ENCODE measurements at places on chromosomes 3 and 15.

- DNase-seq = no peak
Measured at GRCh38 chr15:78140292-78140691, 8.9 kb upstream of the IDH3A start.

DNA sequence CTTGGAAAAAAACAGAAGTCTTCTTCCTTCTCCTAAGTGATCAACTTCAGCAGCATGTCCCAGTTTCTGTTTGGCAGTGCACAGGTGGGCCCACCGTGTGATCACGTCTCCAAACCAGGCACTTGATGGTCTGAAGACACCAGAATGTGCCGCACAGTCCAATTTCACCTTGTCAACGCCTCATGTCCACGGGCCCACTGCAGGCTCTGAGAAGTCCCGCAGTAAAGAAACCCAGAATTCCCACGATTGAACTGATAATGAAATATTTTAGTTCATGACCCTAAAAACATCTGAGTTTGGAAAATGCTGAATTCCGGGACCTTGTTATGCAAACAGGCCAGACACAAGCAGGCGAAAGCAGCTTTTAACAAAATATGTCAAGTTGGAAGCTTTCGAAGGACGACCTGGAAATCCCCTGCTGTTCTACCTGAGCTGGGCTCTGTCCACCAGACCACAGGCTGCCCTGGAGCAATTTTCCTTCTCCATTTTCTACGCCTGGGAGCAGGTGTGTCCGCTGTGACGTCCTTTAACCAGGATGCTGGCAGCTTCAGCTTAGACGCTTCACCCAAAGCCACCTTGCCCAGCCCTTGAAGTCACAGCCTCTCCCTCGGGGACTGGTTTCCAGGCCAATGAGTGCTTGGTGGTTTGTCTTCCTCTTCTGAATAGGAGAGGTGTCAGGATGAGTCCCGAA, 167.8 kb upstream of the IQSEC1 start:
- DNase-seq = no peak

DNA sequence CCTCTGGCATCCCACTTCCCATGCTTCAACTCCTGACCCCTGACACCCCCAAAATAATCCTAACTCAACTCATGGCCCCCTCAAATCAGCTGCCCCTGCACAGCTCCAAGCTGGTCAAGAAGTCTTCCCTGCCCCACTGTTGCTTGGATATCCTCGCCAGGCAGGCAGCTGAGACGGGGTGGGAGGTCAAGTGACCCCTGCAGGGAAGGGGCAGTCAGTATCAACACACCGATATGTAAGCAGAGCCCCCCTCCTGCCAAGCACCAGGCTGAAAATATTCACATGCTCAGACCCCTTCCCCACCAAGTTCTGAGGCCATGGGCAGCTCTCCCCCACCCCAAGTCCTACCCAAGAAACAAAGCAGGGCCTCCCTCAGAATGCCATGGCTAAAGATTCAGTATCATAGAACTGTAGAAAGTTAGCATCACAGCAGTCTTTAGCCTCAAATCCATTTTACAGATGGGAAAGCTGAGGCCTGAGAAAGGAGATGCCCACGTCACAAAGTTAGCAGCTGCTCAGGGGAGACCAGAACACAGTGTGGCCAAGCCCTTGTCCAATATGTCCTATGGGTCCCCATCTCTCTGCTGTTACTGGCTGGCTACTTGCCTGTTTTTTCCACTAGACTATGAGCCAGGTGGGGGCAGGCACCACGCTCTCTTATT, 67.8 kb downstream of the SLC12A8 start:
- DNase-seq = no peak

GRCh38 chr3:46087871-46088270, 60.6 kb upstream of the XCR1 start:
- DNase-seq = peak; percentile 14

- peak; percentile 99 for DNase-seq
Measured at GRCh38 chr3:111071257-111072030, at the start of gene NECTIN3. NECTIN3 (plus strand) TSS chr3:111071816; CDS start chr3:111072018, 202 bp downstream.

GRCh38 chr3:168881804-168882203, 781.7 kb downstream of the MECOM start:
- no peak for DNase-seq

DNA sequence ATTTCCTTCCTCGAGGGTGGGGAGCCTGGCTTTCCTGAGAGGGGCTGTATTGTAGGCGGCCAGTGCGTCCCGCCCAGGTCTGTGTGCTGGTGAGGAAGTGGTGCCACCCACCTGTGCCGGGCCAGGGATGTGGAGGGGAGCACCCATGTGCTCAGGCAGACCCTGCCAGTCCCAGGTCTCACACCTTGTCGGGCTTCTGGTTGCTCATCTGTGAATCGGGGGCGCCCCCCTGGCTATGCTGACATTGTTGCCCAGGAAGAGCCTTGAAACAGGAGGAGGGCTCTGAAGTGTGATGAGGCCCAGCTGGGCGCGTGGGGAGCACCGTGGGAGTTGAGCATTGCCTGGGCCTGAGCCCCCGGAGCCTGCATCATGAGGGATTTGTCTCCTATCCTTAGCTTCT, 4.8 kb downstream of the FBLN2 start:
- DNase-seq = no peak

DNA sequence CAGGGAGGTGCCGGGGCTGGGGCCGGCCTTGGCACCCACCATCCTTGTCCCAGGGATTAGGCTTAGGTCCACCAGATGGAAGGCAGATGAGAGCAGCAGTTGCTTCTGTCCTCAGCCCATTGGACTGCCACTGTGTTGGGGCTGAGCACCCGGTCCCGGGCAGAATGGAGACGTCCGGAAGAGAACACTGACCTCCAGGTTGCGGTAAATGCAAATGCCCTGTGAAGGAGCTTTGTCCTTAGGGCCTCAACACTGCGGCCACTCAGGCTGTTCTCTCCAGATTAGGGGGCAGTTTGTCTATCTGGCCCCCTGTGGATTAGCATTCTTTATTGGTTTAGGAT, at the start of gene SERINC4:
Gene SERINC4 (minus strand): TSS at position 276 of the 341 bp plus-strand sequence. CDS start 234 bp downstream, at position 42.
- no peak for DNase-seq

- no peak for DNase-seq
Measured at GRCh38 chr3:112348943-112349342, 16.0 kb downstream of the CD200 start.

- DNase-seq = no peak
Measured at GRCh38 chr15:71072423-71072822, 42.8 kb upstream of the THSD4 start.

DNA sequence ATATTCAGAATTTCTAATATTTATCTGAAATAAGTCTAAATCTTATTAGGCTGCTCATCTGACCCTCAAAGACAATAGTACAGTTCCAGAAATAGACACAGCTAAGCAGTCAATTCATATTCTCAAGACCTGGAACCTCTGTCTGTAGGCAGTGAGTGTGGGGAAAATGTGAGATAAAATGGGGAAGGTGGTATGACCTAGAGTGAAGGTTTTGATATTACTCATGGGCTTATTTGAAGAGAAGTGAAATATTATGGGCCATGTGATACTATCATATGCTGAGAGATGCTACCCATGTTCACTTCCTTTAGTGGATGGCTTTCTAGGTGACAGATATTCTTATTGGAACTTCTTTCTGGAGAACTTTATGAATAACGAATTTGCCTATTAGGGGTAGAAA, 33.5 kb downstream of the TGFBR2 start:
- DNase-seq = no peak

DNA sequence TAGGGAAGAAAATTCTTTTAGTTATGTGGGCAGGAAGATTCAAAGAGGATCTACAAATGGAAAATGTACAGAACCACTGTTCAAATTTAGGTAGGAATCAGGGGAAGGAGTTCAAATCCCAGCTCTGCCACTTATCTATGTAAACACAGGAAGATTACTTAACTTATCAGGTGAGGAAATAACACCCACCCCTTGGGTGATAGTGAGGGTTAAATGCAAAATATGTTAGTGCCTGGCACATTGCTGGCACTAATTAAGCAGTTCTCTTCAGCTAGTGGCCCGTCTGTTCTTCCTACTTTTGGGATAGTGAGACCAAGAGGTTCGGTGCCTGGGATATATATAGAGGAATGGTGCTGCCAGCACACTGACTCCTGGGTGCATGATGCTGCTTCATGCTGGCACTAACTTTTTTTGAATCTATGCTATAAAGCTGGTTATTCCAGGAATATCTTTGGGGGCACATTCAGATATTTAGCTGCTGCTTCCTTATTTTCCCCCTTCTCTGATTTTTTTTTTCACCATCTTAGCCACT, 83.8 kb downstream of the XRN1 start:
- no peak for DNase-seq

DNA sequence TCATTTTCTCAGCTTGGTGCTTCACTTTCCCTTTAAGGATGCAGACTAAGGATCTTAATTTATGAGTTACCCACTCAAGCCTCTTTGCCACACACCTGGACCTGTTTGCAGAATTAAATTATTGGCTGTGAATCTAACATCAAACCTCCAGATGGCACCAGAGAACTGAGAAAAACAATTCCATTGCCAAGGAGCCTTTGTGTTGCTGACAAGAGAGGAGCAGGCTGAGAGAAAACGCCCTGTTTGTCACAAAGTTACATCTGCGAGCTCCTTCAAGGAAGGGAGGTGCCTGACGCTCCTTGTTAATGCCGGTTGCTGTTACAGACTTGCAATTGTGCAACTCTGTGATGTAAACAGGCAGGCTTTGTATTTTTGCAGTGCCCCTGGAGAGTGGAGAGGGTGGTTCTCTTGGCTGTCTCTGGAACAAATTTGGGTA, 36.3 kb upstream of the TMC3 start:
- DNase-seq = peak; percentile 95

DNA sequence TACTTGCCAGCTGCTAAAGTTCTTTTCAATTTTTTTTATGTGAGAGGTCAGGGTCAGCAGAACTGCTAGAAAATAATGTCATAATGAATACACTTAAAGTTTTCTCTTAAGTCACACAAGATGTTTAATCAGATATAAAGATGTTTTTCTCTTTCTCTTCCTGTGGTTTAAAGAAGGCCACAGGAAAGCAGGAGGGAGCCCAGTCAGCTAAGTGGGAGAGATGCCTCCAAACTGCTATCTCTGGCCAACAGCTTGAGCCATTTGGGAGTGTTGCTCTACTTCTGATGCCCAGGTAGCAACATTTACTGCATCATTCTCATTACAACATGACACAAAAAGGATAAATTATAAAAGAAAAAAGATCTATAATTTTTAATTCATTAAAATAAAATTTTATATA, 45.7 kb upstream of the NLGN1 start:
- no peak for DNase-seq

- DNase-seq = no peak
Measured at GRCh38 chr3:140529096-140529495, 148.8 kb upstream of the TRIM42 start.

DNA sequence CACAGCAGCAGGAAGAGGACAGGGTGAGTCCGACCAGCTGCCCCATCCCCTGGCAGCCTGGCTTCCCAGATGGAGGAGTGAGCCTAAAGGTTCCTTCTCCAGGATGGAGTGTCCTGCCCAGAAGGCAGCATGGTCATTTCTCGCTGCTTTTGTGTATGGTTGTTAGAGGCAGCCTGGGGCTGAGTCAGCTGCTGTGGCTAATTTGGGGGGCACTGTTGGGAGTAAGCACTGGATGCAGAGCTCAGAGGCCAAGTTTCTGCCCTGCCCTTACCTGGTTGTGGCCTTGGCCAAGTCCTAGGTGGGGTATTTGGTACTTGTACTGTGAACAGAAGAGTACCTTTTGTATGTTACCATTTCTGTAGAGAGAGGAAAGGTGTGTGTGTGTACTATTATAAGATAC, 78.6 kb downstream of the ADAMTS7 start:
- DNase-seq = no peak

DNA sequence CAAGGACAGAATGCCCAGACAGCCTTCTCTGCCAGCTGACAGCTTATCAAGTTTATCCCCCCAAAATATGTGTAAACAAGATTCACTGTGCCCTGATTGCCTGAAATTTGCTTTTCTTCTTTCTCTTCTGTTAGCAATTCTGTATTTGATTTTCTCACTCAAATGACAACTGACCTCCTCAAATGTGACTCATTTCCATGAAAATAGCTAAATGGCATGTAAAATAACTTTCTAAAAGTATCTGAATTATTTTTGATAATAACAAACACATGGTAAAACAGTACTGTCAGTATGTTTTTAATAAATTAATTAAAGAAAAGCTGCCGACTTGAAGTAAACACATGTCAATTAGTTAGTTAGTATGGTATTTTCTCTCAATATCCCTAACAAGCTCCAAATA, 202.3 kb upstream of the STAC start:
- no peak for DNase-seq

GRCh38 chr15:99108993-99109392, 4.1 kb downstream of the SYNM start:
- DNase-seq = no peak

DNA sequence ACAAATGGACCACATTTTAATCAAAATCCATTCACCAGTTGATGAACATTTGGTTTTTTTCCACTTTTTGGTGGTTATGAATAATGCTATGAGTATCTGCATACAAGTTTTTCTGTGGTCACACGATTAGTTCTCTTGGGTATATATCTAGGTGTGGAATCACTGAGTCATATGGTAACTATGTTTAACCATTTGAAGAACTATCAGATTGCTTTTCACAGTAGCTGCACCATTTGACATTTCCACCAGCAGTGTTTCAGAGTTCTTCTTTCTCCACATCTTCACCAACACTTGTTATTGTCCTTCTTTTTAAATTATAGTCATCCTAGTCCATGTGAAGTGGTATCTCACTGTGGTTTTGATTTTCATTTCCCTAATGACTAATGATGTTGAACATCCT, 33.3 kb upstream of the ATG7 start:
- DNase-seq = no peak

- DNase-seq = no peak
Measured at GRCh38 chr3:149898771-149899170, 71.9 kb downstream of the PFN2 start.

DNA sequence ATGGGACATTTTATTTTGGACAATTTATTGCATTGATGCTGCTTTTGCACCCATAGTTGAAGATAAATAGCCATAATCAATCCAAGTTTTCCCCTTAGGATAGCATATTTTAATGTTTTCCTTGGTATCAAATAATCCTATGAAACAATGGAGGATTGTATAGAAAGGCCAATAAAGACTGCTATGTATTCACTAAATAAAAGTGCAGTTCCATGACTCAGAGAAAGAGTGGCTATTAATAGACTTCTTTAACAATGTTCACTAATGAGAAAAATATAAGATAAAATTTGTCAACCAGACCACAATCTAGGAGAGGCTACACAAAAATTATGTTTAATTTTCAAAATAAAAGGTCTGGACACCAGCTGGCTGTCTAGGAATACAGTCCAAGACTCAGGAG, 560.9 kb upstream of the AGTR1 start:
- DNase-seq = no peak

- no peak for DNase-seq
Measured at GRCh38 chr3:10251006-10251405, 2.7 kb downstream of the TATDN2 start.

DNA sequence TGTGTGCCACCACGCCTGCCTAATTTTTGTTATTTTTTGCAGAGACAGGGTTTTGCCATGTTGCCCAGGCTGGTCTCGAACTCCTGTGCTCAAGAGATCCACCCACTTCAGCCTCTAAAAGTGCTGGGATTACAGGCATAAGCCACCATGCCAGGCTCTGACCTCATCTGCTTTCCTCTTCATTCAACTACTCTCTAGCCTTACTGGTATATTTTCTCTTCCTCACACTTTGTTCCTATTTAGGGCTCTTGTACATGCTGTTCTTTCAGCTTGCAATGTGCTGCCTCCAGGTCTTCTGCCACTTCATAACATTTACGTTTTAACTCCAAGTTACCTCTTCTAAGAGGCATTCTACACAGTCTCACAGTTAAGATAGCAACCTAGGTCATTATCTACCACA, 34.9 kb downstream of the PIK3CB start:
- no peak for DNase-seq

All from eye (tissue), 1 donor.